ENCODE measurements at places on chromosomes 5 and 9.

GRCh38 chr9:99385814-99386279 lies 163.8 kb downstream of the SEC61B start:
- no peak for DNase-seq

DNA sequence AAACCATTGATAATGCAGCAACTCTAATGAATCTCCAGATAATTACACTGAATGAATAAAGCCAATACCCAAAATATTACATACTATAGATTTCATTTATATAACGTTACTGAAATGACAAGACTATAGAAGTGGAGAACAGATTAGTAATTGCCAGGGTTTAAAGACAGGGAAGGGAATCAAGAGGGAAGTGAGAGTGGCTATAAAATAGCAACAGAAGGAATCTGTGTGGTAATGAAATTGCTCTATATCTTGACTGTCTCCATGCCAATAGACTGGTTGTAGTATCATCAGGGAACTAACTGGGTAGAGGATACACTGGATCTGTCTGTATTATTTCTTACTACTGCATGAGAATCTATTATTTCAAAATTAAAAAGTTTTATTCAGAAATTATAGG lies 396.5 kb upstream of the RPS23 start:
- no peak for DNase-seq

- DNase-seq: no peak
These were observed 28.0 kb upstream of the SYK start for GRCh38 chr9:90773617-90774016.

DNA sequence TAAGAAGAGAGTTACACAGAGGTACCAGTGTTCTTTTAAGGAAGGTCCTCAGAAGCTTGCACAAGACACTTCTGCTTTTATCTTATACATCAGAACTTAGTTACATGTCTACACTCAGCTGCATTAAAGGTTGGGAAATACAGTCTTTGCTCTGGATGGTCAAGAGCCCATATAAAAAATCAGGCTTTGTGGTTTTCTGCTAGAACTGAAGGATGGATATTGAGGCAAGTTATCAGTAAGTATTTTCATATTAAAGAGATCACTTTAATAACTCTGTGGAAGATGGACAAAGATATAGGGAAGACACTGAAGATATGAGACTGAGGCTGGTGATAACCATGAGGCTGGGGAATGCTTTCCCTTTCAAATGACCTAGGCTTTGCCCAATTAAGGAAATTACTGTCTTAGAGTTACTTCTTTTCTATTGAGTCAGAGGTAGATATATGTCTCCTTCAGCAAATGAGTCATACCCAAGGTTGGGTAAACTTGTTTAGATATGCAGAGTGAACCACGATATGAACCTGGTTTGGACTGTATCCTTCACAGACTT lies 87.0 kb upstream of the TNC start:
- peak; percentile 59 for DNase-seq

- no peak for DNase-seq
These were observed 16.0 kb upstream of the ERGIC1 start for GRCh38 chr5:172818081-172818480.

DNA sequence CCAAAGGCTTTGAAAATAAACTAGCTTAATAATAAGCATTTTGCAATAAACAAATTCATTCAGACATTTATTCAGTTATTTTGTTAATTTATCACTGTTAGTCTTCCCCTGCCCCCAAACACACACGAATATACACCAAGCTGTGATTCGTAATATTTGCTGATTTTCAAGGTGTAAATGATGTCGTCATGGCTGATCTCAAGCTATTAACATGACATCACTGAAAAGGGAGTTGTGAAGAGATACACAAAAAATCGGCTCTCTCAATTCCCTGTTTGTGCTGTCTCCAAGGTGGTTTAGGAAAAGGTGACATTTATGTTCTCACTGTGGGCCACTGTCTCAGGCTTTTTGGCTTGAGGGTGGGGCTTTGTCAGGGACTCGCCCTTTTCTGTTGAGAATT lies 413.3 kb downstream of the CDH9 start:
- DNase-seq: no peak

DNA sequence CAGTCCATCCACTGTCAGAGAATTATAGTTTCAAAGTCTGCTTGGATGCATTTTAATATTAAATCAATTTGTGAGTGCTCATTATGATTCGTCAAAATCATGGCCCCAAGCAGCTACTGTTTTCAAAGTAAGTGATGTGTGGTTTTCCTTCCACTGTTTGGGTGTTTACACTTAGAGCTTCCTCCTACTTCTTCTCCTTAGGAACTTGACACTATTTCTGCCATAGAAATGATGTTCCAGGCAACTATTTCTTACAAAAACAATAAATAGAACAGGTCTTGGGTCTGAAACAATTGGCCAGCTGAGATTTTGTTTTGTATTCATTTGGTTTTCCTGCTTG lies 132.8 kb upstream of the RAI14 start:
- DNase-seq: no peak

GRCh38 chr9:107173422-107174180 lies 109.5 kb upstream of the RAD23B start:
- no peak for DNase-seq

- no peak for DNase-seq
These were observed 95.7 kb downstream of the ATPSCKMT start for GRCh38 chr5:10153808-10154537.

DNA sequence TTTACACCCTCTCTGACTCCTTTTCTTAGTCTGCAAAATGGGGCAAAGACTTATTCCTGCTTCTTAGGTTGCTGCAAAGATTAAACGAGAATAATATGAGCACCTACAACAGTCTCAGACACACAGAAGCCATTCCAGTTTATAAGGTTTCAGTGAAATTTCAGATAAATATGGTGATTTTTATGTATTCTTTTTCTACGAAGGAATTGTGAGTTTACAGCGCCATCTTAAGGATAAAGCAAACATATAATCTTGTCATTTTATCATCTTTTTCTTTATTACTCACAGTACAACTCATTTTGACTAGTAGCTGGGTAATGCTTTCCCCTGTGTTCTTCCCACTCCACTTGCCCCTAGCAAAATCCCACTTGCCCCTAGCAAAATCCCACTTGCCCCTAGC lies 29.2 kb upstream of the SMC5 start:
- DNase-seq: peak; percentile 16

- DNase-seq: no peak
These were observed 168.0 kb downstream of the PRDM9 start for GRCh38 chr5:23675456-23675855.

DNA sequence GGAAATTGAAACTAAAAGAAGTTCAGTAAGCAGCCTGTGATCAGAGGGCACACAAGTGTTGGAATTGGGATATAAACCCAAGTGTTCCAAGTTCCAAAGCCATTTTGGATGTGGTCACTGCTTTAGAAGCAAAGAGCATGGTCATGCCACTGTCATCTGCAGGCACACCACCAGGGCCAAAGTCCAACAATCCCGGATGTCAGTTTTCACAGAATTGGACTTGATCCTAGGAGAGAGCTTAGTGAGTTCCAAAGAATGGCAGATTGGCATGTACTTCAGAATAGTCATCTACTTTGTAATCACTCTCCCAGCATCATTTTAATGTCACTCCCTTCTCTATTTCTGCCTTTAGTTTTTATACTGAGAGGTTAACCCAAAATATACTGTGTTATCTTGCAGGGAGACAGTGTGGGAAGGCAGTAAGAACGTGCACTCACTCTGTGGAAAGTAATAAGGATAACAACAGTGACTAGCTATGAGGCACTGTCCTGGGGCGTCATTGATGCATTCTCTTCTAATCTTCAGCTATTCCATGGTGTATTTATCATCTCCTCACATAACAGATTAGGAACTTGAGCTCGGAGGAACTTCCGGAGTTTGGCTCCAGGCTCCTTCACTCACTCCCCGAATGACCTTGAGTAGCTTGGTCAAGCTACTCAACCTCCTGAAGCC lies 388.0 kb downstream of the ACTL7B start:
- DNase-seq: no peak
